ENCODE measurements at places on chromosomes 2 and 18.

- no peak for DNase-seq
Measured at GRCh38 chr2:65278531-65278981, 50.9 kb downstream of the ACTR2 start.

- no peak for DNase-seq
Measured at GRCh38 chr2:237074211-237074993, 11.3 kb upstream of the COPS8 start.

- DNase-seq, result no peak
Measured at GRCh38 chr2:221480163-221480562, 91.9 kb downstream of the EPHA4 start.

- no peak for DNase-seq
Measured at GRCh38 chr2:239222706-239223309, 178.0 kb downstream of the HDAC4 start.

DNA sequence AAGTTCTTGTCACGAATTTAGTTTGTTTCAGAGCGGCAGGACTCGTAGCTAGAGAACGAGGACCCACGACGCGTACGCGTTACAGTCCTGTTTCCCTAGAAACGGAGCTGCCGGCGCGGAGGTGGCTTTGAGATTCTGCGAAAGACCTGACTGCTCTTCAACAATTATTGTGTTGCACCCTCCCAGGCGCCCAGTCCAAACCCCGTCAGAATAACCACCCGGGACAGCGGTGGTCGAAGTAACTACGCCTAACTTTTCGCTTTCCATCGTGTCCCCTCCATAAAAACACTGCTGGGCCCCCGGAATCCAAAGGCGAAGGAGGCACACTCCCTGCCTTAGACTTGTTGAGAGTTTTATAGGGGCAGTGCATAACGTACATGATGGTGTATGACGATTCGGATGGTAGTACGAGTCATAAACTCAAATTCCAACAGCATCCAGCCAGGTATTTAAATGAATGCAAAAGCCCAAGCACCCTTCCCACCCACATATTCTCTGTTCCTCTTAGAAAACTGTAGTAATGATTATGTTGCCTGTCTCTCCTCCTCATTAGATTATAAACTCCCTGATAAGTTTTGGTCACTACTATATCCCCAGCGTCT lies 651 bp upstream of the STAM2 start:
- no peak for DNase-seq

DNA sequence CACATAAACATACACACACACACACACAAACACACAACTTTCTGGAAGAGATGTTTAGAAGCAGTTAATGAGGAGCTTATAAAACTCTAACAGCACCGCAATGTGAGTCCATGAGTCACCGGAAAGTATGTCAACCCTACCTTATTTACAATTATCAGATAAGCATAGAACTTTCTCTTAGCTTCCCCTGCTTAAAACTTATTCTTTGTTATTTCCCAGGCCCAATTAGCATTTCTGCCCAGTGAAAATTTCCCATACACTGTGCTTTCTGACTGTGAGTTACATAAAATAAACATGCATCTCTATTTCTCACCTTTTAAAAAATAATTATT lies 737.6 kb downstream of the LRP1B start:
- no peak for DNase-seq

- DNase-seq, result no peak
Measured at GRCh38 chr2:239835056-239835455, 190.1 kb downstream of the NDUFA10 start.

- DNase-seq, result no peak
Measured at GRCh38 chr2:181440919-181441318, 16.3 kb upstream of the ITGA4 start.

GRCh38 chr2:32522770-32523169 lies 105.1 kb upstream of the TTC27 start:
- no peak for DNase-seq

GRCh38 chr2:237556773-237557632 lies 9.4 kb upstream of the PRLH start:
- no peak for DNase-seq

DNA sequence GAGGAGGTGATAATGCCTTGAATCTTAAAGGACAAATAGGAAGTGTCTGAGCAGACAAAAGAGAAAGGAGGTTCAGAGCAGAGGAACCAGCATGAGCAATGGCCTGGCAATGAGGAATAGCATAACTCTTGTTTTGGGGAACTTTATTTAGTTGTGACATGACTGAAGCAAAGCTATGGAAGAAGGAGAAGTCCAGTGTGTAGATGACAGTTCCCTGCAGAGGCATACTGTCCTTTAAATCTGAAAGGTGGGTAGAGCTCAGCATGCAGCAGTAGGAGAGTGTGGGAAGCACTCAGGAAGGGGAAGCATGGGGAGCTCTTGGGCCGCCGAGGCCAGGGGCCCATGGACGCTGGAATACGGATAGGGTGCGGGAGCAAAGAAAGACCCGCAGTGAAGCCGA lies 173.8 kb downstream of the SEPTIN10 start:
- no peak for DNase-seq

DNA sequence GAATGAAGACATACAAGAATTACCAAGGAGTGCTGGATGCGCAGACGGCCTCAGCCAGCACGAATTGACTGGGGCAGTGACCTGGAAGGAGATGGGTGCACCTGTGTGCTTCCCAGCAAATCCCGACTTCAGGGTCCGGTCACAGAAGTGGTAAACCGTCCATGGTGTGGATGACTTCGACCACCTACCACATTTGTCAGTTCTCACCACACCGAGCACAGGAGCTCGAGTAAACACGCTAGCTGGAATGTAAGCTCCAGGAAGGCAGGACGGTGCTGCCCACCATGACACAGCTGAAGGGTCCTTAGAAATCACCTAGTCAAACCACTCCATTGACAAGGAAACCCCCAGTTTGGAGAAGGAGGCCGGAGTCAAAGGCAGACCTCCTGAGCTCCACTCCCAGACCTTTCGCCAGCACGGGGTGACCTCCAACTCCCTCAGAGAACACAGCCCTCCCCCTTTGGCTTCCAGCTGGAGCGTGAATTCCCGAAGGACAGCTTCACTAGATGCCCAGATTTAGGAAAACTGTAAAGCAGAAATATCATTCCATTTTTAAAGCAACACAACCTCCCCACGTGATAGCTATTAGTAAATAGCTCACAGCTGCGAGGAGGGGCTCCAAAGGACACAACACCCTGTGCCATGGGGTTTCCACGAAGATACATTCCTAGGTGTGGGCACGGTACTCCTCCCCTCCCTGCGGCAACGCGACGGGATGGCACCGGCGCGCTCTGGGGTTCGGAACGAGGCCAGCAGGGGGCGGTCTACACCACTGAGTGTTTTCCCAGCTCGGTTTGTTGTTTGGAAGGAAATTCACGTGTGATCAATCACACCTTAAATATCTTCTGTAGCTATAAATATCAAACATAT lies 34.1 kb upstream of the GNAL start:
- peak; percentile 40 for DNase-seq

DNA sequence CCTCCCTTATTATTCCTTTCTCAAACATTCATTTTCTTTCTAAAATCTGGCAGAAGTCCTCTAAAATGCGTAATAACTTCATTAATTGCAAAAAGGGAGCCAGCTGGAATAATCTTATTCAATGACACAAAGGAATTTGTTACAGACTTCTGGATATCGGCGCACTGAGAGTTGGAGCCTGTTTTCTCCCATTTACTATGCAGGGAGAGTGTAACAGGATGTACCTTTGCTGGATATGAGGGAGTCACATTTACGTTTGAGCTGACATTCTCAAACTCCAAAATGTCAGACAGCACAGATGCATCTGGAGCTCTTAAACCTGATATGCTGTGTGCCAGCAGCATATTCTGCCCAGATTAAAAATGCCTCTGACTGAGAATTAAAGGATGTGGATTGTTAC lies 275.3 kb downstream of the TMX3 start:
- no peak for DNase-seq

- DNase-seq, result no peak
Measured at GRCh38 chr2:88575051-88575450, 52.2 kb downstream of the EIF2AK3 start.

DNA sequence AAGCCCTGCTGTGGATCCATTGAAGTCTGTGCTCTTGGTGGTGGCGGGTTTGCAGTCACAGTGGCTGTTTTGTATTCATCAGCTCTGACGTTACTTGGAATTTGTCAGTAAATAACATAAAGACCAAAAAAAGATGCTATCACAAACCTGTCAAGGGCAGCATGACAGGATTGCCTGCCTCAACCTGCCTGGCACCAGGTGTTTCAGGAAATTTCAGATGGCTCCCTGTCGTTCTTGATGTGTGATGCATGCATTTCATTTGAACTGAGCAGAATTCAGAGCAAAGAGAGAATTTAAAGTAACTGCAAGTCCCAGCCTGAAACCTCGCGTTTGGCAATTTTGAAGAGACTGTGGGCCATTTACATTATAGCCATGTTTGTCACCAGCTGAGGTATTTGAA lies 50.3 kb upstream of the EPC2 start:
- no peak for DNase-seq

DNA sequence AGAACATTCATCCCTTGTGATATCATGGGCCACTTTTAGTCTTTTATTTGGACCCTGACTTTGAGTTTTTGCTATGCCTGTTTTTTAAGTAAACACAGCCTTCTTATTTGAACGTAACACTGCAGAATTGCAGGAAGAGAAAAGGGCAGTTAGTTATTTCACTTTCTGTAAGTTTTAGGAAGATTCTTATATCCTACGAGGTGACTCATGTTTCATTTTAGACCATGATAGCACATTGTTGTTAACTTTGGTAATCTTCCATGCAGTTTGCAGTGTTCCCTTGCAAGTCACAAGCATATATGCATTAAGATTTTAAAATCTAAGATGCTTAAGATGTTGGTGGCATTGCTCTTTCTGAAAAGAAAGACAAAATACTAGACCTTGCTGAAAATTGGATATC lies 128.6 kb upstream of the EPC2 start:
- no peak for DNase-seq

DNA sequence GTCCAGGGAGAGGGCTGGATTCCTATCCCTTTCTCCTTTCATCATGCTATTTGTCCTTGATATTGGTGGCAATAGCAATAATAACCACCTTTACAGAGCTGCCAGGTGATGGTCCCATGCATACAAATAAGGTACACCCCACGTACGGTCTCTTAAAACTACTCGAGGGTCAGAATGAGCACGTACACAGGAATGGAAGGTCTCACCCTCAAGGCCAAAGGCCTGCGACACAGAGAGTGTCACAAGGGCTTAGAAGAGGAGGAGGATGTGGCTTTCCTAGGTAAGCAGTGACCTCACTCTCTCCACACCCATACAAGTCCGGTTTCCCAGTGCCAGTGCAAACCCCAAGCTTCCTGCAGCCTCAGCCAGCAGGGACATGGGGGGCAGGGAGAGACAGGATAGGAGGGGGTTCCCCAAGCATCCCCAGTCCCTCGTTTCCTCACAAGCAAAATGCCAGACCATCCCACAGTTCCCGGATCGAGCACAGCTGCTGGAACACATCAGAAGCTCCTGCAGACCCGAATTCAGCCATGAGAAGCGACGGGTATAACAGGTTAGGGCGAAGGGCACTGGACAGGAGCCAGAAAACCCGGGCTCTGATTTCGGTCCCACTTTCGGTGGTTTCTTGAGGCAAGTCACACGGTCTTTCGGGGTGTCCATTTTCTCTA lies 49.2 kb downstream of the PLB1 start:
- DNase-seq, result no peak

GRCh38 chr18:31954349-31954748 lies 11.4 kb upstream of the TRAPPC8 start:
- DNase-seq, result no peak

DNA sequence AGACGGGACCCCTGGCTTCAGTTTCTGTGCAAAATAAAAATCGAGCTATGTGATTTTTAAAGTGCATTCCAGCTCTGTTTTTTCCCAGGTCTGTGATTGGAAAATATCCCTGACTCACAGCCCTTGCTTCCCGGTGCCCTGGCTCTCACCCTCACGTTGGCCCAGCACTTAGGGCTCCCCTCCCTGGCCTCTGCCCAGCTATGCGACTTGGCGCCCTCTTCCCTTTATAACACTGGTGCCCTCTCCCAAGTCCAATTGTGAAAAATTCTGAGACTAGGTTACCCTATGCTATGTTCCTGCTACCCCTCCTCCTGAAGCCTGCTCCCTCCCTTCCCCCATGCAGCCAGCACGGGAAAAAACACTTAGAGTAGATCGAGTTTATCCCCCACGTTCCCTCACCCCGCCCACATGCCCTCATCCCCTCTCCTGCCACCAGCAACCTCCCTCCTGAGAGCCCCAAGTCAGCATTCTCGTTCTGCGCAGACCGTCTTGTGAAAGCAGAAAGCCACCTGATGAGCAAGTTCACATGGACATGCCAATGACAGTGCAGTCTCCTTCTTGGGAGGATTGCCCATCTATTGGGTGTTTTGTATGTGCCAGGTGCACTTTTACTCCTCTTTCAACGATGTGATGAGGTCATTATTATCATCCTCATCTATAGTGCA lies 228.8 kb downstream of the VAPA start:
- no peak for DNase-seq

DNA sequence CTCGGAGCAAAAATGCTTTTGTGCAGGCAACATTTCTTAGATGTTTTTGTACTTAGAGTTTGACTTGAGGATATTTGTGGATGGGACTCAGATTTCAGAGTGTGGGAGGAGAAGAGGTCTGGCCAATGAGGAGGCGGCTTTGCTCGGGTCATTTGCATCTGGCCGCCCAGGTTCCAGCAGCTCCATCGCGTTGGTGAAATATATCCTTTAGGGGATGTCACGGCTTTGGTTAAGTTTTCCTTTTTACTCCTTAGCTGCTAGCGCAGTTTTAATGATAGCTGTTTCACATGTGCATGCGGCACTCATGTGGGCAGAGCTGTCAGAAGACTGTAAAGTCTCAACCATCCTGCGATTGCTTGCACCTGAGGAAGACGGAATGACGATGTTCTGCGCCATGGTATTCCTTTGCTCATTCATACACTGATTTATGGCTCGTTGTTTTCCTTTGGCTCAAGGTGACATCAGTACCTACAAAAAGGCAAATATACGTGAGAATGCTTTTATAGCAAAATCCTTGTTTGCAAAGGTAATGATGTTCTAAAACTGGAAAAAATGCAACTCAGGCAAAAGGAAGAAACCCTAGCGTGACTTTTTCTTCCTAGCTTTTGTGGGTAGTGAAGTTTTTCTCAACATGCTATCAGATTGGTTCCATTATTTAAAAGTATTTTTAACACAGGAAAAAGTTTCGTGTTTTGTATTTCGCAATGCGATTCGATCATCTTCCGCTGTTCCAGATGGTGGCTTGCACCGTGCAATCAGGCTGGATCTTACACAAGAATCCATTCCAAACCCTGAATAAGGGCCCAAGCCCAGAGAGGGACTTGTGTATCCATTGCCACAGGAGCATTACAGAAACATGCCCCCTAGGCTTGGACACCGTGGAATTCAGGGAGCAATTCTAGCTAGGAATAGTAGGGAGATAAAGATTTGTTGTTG lies 70.5 kb upstream of the ZNF516 start:
- DNase-seq, result no peak

DNA sequence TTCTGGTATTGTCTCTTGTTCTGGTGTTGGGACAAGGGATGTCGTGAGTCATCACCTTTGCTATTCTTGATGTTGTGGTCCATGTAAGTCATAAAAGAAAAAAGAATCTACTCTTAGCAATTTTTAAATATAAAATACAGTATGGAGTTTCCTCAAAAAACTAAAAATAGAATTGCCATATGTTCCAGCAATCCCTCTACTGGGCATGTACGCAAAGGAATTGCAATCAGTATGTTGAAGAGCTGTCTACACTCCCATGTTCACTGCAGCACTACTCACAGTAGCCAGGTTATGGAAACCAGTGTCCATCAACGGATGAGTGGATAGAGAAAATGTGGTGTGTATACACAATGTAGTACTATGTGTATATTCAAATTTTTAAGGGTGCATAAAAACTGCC lies 10.9 kb upstream of the GNAL start:
- no peak for DNase-seq

GRCh38 chr18:3583873-3584247 lies 133.9 kb downstream of the TGIF1 start:
- DNase-seq, result no peak

All from activated CD8-positive, alpha-beta memory T cell treated with anti-CD3 and anti-CD28 coated beads, Interleukin-2, amount 50 U/mL, for 4 hours (primary cell).